HS-27A (cell line): ENCODE measurements at places on chromosomes 12 and 14.

GRCh38 chr12:96396209-96396608, 4.0 kb downstream of the CDK17 start:
- no peak for DNase-seq

GRCh38 chr12:15318841-15319240, 3.5 kb upstream of the PTPRO start:
- DNase-seq, result no peak

GRCh38 chr12:107983756-107984472, 145.2 kb upstream of the WSCD2 start:
- peak; percentile 9 for DNase-seq

DNA sequence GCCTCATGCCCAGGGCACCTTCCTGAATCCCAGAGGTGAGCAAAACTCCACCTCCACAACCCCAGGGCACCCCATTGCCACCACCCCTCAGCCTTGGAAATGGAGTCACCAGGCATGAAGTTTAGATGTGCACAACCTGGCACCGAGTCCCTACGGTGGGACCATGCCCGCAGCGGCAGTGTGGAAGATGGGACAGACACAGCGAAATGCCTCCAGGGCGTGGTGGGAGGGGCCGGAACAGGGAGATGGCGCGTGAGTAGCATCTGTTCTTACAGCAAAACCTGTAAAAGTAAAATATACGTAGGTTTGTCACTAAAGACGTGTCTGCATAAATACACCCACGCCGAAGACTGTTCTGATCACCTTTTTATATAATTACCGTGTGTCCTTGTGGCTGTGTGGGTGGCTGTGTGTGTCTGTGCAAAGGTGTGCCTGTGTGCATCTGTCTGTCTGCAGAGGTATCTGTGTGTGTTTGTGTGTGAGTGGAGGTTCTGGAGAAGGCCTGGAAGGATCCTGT, 17.4 kb upstream of the DEGS2 start:
- no peak for DNase-seq

GRCh38 chr14:54256156-54256555, 140.7 kb upstream of the CDKN3 start:
- no peak for DNase-seq

- DNase-seq, result peak; percentile 39
Observed at GRCh38 chr12:53159195-53159839, 21.2 kb upstream of the ZNF740 start.

- DNase-seq, result no peak
Observed at GRCh38 chr12:106079148-106079738, 59.5 kb downstream of the NUAK1 start.

DNA sequence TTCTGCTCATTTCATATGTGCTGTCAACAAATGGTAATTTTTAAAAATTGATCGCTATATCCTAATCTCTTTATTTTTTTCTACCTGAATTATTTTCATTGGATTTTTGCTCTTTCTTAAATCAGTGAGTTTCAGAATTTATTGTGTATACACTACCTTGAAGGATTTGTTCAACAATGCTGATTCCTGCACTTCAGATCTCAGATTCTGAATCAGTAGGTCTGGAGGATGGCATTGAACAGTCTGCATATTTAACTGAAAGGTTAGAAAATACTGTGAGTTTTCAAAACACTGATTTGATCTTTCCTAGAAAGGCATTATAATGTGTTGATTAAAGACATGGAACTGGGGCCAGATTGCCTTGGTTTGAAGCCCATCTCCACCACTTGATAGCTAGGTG, 1.6 kb downstream of the G2E3 start:
- no peak for DNase-seq

- DNase-seq, result no peak
Observed at GRCh38 chr12:106631150-106631549, 48.3 kb downstream of the RFX4 start.

DNA sequence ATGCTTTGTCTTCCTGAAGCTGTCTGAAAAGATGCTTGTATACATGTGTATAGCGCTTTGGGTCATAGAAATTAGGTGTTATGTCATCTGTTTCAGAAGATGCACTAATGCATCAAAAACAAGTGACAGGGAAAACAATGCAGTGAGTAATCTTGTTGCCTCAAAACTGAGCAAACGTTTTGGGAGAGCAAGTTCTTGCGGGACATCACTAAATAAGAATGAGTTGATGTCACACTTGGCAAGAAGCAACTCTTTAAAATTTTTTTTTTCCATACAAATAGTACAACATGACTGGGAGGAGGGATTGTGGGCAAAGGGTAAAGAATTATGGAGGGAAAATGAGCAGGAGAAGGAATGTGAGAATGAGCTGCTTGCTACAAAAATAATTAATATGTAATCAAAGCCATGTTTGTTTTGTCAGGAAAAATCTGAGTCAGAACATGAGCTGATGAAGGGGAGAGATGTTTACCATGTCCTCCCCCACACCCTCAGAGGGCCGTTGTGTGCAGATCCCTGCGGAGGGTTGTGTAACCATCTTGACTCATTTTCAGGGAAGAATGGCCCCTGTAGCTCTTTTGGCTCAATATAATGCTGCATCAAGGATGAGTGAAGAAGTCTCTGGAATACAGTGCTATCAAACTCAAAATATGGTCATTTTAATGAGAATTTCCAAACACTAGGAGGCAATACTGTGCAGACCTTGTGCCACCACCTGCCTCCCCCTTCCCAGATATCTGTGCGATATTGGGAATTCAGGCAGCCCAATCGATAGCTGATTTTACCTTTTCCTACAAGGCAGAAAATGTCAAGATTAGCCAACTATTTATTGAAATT, 41.4 kb downstream of the BORCS5 start:
- peak; percentile 50 for DNase-seq

DNA sequence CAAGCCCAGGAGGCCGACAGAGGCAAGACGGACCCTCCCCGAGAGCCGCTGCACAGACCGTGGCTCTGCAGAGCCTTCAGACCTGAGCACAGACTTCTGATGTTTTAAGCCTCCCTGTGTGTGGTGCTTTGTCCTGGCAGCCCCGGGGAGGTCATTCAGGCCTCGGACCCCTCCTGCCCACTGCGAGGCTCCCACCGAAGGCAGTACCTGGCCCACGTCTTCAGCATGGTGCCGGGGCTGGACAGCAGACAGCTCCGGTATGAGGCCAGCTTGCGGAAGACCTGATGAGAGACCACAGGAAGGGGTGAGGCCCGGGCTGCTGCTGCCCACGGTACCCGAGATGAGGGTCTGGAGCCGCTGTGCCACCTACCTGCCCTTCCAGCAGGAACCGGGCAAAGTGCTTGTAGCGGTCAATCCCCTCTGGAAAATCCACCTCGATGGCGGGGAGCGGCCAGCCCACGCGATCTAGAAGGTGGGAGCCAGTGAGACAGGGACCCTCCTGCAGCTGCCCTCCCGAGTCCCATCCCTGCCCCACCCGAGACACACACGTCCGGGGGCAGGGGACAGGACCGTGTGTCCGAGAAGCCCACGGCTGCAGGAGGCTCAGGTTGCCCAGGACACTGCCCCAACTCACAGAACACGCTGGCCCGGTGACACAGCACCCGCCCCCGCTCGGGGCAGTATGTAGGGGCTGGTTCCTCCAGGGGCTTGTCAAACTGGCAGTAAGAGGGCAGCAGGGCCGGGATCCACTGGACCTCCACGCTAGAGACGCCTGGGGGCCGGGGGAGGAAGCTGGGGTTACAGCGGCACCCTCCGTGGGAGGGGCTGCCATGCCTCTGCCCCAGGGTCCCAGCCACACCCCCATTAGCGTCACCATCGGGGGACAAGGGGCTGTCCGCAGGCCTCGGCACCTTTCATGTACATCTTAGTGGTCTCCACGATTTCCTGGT, 35.6 kb upstream of the UBC start:
- DNase-seq, result no peak

GRCh38 chr14:81314443-81315175, 85.5 kb downstream of the STON2 start:
- no peak for DNase-seq

DNA sequence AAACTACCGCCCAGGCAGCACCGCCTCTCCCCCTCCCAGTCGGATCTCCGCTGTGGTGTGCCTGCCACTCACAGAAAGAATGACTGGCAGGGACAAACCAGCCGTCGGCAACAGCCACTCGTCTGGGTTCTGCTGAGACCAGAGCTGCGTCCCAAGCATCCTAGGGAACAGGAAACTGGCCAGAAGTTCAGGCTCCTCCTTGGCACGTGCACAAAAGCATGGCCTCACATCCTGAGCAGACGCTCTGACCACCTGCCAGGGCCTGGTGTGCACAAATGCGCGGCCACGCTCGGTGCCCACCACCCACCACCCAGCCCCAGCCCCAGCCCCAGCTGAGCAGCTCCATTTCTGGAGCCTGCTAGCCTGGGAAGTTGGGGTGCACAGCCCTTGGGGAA, 214.8 kb downstream of the DPF3 start:
- no peak for DNase-seq

- no peak for DNase-seq
Observed at GRCh38 chr14:99127651-99128167, 144.3 kb downstream of the BCL11B start.

DNA sequence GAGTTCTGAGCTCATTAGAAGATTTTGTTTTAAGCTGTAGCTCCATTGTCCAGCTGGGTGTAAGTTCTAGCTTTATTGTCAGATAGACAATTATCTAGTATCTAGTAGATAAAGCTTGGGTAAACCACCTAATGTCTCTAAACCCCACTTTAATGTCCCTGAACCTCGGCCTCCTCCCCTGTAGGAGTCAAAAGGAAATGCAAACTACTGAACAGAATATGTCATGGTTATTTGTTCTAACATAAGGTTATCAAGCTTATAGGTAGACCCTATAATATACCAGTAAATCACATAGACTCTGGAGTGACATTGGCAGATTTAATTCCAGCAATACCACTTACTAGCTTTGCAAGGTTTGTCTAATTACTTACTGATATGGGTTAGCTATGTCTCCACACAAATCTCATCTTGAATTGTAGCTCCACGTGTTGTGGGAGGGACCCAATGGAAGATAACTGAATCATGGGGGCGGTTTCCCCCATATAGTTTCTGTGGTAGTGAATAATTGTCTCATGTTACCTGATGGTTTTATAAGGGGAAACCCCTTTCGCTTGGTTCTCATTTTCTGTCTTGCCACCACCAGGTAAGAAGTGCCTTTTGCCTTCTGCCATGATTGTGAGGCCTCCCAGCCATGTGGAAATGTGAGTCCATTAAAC, 29.4 kb downstream of the BCAT1 start:
- no peak for DNase-seq

DNA sequence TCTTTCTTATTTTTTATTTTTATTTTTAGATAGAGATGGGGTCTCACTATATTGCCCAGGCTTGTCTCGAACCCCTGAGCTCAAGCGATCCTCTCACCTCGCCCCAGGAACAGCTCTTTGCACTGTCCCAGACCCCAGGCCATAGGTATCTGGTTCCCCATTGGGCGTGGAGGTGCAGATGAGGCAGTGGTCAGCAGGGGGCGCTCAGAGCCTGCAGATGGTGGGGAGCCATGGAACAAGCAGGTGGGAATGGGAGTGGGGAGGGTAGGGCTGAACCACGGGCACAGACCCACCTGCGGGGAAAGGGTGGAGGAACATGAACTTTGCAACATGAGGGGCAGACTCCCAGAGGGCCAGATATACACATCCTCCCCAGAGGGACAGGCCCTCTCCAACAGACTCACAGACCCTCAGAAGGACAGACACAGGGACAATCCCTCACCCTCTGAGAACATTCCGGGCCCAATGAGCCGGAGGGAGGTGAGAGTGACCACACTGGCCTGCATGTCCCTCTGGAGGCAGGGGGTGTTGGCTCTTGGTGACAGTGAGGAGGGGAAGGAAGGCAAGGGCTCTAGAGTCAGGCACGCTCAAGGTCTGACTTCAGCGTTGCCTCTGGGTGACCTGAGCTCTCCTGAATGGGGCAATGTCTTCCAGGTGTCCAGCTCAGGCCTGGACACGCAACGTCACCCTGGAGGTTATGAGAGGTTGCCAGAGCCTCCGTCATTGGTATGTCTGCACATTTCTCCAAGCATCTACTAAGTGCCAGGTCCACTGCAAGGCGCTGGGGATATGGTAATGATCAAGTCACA, 34.9 kb downstream of the KRT80 start:
- DNase-seq, result no peak

GRCh38 chr14:75794615-75795038, 133.6 kb downstream of the TTLL5 start:
- no peak for DNase-seq

DNA sequence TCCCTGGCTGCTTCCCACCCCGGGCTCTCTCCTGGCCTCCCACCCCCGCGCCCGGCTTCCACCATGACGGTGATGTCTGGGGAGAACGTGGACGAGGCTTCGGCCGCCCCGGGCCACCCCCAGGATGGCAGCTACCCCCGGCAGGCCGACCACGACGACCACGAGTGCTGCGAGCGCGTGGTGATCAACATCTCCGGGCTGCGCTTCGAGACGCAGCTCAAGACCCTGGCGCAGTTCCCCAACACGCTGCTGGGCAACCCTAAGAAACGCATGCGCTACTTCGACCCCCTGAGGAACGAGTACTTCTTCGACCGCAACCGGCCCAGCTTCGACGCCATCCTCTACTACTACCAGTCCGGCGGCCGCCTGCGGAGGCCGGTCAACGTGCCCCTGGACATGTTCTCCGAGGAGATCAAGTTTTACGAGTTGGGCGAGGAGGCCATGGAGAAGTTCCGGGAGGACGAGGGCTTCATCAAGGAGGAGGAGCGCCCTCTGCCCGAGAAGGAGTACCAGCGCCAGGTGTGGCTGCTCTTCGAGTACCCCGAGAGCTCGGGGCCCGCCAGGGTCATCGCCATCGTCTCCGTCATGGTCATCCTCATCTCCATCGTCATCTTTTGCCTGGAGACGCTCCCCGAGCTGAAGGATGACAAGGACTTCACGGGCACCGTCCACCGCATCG, 1.8 kb downstream of the KCNA1 start:
- no peak for DNase-seq

- DNase-seq, result no peak
Observed at GRCh38 chr14:30225176-30225575, 297.5 kb upstream of the PRKD1 start.

- no peak for DNase-seq
Observed at GRCh38 chr14:89258728-89259273, 158.2 kb downstream of the FOXN3 start.

DNA sequence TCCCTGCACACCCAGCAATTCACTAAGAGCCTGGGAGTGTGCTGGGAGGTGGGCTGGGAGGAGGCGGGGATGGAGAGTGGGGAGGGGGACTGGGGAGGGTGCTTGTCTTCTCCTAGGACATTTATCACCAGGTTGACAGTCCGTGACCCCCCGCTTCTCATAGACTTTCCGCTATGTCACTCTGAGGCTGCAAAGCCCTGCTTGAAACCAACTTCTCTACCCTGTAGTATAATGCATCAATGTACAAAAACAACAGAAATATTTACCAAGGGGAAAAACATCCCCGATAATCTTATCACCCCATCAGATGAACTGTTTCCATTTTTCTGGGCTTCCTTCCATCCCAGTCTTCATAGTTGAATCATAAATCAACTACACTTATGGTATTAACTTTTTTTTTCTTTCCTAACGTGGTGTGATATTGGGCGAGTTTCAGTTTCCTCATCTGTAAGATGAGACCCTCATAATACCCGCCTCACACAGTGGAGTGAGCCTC, 28.6 kb upstream of the BATF start:
- no peak for DNase-seq

DNA sequence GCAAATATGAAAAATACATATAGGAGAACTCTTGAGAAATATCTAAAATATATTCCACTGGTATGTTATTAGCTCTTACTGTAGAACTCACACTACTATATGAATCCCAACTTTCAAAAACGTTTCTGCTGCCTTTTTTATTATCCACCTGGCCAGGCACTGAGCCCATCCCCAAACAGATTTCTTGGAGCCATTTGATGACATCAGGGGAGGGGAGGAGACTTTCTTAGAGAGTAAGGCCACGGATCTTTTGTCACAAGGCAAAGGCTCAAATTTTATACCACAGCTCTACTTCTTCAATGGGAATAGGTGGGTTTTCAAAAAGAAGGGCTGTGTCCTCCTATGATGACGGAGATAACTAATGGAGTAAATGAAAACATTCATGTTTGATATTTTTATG, 83.0 kb downstream of the SLC25A21 start:
- DNase-seq, result no peak
